ENCODE measurements at places on chromosomes 1 and 21.

GRCh38 chr1:170562646-170563338 lies 30.8 kb downstream of the GORAB start:
- DNase-seq = no peak

GRCh38 chr21:37921091-37921490 lies 4.8 kb upstream of the KCNJ6 start:
- DNase-seq = no peak

DNA sequence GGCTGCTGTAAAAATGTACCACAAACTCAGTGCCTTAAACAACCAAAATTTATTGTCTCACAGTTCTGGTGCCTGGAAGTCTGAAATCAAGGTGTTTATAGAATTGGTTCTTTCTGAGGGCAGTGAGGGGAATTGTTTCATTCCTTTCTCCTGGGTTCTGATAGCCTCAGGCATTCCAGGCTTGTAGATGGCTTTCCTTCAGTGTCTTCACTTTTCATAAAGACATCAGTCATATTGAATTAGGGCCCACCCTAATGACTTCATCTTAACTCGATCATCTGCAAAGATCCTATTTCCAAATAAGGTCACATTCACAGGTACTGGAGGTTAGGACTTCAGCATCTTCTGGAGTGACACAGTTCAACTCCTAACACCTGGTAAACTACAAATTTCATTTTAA lies 15.0 kb downstream of the CDKN2C start:
- DNase-seq = no peak

- no peak for DNase-seq
These were observed 111.1 kb downstream of the NEK7 start for GRCh38 chr1:198267921-198268320.

- DNase-seq = no peak
These were observed 245.4 kb downstream of the KCNJ6 start for GRCh38 chr21:37670883-37671282.

GRCh38 chr1:172732427-172732826 lies 73.5 kb downstream of the FASLG start:
- DNase-seq = no peak

Data from T-cell (primary cell).